Astrocyte (in vitro differentiated cells and primary cell): ENCODE measurements at places on chromosomes 2 and 18. TPM values are rescaled to one million over a fixed set of nuclear protein-coding genes. Genes with fewer than 3 reads are reported as not detected.
A peak's percentile ranks its signal among the peaks of the same experiment; 100 is the strongest.

IL36B gene
- total RNA-seq = not detected in 2 replicates

DNA sequence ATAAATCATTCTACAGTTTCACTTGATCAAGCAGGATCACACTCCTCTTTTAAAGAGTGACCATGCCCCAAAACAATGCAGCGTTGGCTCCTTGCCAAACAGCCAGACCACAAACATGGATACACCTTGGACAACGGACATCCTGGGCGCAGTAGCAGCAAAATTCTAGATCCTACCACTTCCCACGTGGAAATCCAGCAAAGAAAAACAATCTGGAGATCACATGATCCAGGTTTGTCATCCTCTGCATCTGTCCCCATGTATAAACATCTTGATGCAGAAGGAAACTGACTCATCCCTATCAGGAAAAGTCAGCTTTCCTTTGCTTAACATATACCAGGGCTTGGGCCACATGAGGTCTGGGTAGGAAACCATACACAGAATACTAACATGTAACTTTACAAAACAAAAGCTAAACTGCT, 53.1 kb downstream of the ZNF521 start:
- peak; percentile 93 for DNase-seq

TANC1 gene
- 45.0 and 45.2 TPM in 2 replicates for total RNA-seq

KLHL14 gene
- total RNA-seq = 0.39 and 0.43 TPM in 2 replicates

GRCh38 chr2:235545339-235546150, 51.7 kb downstream of the AGAP1 start:
- no peak for DNase-seq
